ENCODE measurements at places on chromosomes 13 and 19.

DNA sequence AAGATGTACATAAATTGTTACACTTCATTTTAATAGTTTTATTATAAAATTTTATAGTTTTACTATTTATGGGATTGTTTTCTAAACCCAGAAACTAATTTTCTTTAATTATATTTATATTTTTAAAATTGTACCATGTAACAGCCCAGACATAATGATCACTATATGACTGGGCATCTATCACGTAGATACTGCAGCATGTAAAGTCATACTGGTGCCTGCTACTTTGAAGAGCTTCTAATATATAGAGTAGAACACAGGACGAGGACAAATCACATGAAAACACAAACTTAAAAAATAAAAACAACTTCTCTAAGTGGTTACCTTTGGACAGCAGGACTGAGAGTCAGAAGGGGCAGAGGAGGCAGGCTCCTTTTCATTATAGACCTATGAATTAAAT lies 5.3 kb downstream of the ELF1 start:
- no peak for DNase-seq

- no peak for DNase-seq
These were observed 125.2 kb downstream of the ATP11A start for GRCh38 chr13:112814905-112815585.

- no peak for DNase-seq
These were observed 220.4 kb upstream of the SOX1 start for GRCh38 chr13:111846391-111847159.

DNA sequence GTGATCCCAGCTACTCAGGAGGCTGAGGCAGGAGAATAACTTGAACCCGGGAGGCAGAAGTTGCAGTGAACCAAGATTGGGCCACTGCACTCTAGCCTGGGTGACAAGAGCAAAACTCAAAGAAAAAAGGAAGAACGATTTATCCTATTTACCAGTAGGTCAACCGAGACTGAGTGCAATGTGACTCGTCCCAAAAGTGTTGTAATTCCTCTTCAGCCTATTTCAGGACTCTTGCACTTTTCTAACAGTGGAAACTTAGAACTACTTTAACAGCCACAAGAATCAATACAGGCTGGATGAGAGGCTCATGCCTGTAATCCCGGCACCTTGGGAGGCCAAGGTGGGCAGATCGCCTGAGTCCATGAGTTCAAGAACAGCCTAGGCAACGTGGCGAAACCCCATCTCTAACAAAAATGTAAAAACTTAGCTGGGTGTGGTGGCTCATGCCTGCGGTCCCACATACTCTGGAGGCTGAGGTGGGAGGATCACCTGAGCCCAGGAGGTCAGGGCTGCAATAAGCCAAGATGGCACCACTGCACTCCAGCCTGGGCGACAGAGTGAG lies 4.3 kb upstream of the NR1H2 start:
- DNase-seq, result no peak

DNA sequence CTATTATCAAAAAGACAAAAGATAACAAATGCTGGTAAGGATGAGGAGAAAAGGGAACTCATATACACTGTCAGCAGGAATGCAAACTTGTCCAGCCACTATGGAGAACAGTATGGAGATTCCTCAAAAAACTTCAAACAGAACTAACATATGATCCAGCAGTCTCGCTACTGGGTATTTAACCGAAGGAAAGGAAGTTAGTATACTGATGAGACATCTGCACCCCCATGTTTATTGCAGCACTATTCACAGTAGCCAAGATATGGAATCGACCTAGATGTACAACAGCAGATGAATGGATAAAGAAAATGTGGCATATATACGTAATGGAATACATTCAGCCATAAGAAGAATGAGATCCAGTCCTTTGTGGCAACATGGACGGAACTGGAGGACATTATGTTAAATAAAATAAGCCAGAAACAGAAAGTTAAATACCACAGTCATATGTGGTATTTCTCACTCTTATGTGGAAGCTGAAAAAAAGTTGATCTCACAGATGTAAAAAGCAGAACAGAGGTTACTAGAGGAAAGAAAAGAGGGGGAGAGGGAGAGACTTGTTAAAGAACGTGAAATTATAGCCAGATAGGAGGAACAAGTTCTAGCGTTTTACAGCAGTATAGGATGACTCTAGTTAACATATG lies 83.2 kb downstream of the RUBCNL start:
- DNase-seq, result no peak

DNA sequence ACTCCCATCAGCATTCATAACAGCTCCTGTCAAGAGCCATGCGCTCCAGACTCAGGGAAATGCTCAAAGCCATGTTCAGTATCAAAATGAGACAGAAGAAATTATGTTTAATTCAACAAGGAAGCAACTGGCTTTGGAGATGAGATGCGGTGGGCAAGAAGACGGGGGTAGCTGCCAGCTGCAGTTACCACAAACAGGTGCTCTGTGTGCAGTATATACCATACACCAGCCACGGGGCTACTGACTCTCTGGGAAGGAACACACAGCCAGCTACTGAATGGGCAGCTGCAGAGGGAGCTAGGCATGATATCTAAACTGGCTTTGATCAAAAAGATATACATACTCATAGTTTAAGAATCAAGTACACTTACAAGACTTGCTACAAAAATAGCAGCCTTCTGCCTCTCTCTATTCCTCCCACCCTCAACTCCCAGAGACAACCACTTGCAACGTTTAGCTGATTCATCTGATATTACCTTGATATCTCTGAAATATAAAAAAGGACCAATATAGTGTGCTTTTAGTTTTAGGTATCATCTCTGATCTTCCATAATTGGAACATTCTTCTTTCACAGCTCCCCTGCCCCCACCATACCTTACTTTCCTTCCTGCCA lies 593.0 kb downstream of the UQCRFS1 start:
- no peak for DNase-seq

GRCh38 chr13:98274921-98275487 lies 97.9 kb upstream of the RNF113B start:
- DNase-seq, result no peak

GRCh38 chr13:93307136-93307535 lies 80.5 kb downstream of the GPC6 start:
- no peak for DNase-seq

DNA sequence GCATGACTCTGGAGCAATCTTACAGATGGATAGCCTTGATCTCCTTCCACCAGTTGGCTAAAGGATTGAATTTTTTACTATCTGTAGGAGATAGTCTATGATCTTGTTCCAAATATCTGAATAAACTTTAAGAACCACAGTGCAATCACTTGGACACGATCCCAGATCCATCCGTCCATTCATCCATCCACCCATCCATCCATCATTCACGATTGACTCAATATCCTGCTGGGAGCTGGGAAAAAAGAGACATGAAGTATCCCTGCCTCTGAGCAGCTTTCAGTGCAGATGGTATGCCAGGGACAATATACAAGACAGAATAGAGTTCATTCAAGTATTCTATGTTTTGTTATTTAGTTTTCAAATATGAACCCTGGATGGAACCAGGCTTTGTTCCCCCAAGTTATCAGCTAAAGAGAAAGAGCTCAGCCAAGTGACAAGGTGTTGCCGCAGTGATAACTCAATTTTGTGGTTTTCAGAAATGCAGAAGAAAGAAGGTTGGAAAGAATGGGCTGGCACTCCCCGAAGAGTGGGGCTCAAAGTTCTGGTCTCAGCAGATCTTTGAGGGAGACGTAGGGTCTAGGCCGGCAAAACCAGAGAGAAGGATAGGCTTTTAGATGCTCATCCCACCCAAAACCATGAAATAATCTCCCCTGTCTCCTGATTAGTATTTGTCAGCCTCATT lies 66.3 kb downstream of the IRS2 start:
- DNase-seq, result no peak

DNA sequence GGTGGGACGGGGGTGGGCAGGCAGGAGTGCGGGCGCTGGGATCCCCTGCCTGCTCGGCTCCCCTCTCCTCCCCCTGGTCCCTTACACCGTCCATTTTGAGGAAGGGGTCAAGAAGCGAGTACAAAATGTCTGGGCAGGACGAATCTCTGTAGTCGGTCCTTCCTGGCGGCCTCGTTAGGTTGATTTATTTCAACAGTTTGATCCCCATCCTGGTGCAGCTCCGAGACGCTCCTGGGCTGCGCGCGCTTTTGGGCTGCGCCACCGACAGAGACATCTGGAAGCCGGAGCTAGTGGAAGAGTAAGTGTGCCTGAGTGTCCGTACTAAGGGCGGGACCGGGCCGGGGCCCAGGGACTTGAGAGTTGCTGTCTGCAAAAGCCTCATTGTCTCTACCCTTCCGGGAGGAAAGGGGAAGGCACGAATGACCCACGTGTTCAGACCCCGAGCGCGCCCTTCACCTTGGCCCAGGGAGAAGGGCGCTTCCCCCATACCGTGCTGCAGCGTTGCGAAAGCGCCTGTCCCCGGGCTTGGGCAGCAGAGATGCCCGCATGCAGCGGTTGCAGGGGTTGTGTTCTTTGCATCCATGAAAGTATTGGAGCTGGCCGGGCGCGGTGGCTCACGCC lies 1.8 kb downstream of the ZNF114 start:
- peak; percentile 44 for DNase-seq

DNA sequence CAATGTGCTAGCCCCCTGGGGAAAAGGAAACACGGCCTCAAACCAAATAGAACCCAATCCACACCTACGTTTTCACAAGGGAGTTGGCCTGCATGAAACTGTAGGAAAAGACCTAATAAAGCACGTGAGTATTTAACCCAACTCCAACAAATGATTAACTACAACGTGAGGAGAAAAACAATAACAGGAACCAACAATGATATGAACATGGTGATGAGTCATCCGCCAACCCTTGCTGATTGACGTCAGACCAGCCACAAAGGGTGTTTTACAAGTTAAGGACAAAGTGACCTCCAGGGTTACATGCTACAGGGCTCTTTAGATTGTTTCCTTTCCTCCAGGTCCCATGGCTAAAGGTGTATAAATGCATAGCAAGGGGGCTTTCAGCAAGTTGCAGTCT lies 460.5 kb downstream of the COG6 start:
- DNase-seq, result no peak

DNA sequence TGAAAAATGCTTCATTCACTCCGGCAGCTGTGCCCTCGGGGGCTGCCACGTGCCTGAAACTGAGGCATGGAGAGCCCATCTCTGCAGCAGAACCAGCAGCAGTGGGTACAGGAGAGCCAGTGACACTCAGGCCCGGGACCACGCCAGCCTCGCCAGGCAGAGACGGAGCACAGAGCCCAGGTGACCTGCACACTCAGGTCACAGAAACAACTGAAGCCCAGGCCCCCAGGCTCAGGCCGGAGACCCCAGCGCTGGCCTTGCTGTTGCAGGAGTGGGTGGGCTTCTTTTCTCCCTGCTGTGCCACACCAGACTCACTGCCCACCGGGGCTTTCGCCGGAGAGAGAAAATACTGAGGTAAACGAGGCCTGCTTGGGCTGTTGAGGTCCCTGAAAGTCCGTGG lies 117.3 kb downstream of the SOX1 start:
- no peak for DNase-seq

DNA sequence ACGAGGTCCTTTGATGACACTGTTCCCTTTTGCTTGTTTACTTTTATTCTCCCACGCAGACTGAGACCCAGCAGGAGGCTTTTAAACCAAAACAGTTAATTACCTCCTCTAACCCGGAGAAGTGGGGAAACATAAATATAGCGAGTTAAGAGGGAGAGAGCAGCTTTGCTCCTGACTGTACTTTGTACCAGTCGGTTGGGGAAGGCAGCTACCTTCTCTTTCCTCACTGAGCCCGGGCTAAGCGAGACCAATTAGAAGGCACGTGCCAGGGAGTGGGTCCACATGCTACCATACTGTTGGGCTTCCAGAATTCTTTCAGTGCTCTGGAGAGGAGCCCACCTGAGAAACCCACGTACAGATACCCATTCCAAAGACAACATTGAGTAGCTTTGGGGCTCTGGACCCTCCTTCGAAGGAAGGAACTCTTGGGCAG lies 124.2 kb downstream of the ZIC5 start:
- no peak for DNase-seq

DNA sequence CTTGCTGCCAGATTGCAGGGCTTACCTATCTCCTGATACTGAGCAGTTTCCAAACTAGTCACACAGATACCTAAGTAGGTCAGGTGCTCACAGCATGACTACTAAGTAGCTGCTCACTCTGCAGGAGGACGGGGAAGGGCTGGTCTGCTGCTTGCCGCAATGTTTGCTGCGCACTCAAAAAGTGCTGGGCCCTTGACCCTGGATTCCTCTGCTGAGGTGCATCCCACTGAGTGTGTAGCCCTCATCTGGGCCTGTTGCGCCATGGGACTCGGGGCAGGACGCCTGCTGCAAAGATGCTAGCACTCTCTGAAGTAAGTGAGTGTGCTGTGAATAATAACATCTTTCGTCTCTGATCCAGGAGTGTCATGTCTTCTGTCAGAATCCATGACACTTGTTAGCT lies 59.2 kb upstream of the MEDAG start:
- DNase-seq, result no peak

- no peak for DNase-seq
These were observed 42.3 kb downstream of the ZNF611 start for GRCh38 chr19:52692431-52693008.

- no peak for DNase-seq
These were observed 109.0 kb downstream of the TNFRSF19 start for GRCh38 chr13:23679220-23679619.

DNA sequence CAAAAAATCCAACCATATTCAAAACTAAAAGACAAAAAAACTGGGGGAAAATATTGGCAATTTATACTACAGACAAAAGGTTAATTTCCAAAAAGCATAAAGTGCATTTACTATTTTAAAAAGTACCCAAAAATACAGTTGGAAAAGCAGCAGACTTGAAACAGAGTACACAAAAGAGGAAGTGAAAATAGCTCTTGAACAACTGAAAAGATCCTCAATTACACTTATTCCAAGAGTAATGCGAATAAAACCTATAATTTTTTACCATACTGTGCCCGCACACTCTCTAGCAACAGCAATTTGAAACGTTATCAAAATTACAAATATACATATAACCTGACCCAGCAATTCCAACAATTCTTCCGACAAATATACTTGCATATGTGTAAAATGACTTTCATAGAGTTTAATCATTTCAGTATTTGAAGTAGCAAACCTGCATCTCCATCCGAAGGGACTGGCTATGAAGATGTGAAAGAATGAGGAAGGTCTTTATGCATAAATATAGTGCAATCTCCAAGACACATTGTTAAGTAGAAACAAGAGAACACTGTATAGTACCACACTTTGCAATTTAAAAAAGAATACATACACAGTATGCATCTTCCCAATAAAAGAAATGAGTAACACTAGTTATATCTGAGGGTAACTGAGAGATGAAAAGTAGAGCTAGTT lies 25.4 kb downstream of the ALG5 start:
- no peak for DNase-seq

GRCh38 chr19:2887391-2887914 lies 13.3 kb upstream of the ZNF57 start:
- DNase-seq, result no peak

GRCh38 chr13:48775804-48776203 lies 122.1 kb downstream of the CYSLTR2 start:
- DNase-seq, result no peak

All from liver (tissue), 10 donors.